CD8-positive, alpha-beta T cell (primary cell): ENCODE measurements at places on chromosomes 11 and 22.

- no peak for DNase-seq
Measured at GRCh38 chr11:71186806-71187205, 65.6 kb downstream of the SHANK2 start.

- no peak for DNase-seq
Measured at GRCh38 chr22:27720860-27721259, 80.7 kb downstream of the MN1 start.

DNA sequence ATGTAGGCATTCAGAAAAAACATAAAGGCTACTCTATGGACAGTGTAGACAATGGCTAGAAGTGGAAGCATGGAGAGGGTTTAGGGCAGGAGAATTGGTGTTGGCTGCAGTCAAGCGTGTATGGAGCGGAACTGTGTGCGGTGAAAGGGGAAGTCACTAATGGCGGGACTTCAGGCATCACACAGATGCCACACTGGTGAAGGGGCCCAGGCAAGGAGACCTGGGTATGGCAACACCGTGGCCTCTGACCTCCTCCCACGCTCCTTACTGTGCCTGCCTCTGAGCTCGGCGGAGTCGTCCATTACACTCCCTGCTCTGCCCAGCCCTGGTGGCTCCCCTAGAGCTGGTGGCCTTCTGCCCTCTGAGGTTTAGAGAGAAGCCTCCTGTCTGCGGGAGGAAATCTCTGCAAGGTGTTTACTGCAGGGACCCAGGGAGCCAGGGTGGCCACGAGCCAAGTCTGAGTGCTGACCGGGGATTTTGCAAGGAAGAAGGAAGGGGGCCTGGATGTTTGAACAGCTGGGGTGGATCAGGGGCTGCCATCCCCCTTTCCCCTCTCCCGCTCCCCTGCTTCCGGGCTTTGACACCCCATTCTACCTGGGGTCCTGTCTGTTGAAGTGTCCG is 75.1 kb upstream of the TSPAN18 start:
- no peak for DNase-seq

- no peak for DNase-seq
Measured at GRCh38 chr11:130122141-130122575, 37.4 kb upstream of the ST14 start.

DNA sequence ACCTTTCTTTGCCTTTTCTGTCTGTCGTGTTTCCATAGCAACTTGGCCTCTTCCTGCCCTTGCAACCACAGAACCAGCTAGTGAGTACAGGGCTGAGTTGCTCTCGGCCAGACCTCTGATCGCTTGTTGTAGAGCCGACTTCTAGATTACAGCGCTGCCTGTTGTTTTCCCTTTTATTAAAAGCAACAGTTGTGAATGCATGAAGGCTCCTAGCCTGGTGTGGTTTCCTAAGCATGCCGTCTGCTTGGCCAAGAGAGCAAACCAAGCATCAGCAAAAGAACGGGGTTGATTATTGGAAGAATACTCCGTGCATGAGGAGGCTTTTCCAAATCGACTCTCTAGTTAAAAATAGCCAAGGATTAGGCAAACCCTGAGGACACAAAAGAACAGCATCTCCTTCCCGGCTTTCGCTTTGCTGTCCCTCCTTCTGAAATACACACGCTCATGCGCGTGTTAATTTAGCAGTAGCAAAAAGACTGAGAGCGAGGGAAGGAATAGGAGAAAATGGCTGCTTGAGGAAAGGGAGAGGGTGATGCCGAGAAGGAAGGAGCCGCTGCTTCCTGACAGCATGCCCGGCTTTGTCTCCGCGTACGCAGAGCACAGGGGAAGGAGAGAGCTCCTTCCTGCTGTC is 71.5 kb upstream of the TTC12 start:
- no peak for DNase-seq

DNA sequence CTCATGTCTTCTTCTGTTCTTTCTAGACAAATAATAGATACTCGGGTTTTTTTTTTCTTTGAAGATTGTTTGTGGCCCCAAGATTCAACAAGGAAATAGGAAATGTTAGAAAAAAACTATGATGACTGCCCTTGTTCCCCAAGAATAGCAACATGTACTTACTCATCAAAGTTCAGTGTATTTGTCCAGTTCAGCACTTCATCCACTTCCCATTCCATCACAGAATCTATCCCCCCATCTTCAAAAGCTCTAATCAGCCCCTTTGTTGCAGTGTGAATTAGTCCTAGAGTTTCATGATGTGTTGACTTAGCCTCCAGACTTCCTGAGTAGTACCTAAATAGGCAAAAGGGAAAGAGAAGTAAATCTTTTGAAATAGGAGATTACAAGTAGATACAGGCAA is 74.3 kb downstream of the C11orf65 start:
- DNase-seq: no peak

GRCh38 chr11:62498492-62499286 is 47.9 kb downstream of the AHNAK start:
- DNase-seq: no peak

GRCh38 chr11:125990244-125990643 is 44.4 kb downstream of the VSIG10L2 start:
- DNase-seq: no peak

GRCh38 chr22:43085658-43086606 is 3.3 kb downstream of the TTLL1 start:
- DNase-seq: peak; percentile 12

GRCh38 chr22:25367756-25368155 is 148.3 kb downstream of the CRYBB2 start:
- no peak for DNase-seq

- no peak for DNase-seq
Measured at GRCh38 chr11:32184041-32184722, 93.3 kb downstream of the RCN1 start.

GRCh38 chr11:68090706-68091105 is 30.5 kb downstream of the CHKA start:
- DNase-seq: no peak

DNA sequence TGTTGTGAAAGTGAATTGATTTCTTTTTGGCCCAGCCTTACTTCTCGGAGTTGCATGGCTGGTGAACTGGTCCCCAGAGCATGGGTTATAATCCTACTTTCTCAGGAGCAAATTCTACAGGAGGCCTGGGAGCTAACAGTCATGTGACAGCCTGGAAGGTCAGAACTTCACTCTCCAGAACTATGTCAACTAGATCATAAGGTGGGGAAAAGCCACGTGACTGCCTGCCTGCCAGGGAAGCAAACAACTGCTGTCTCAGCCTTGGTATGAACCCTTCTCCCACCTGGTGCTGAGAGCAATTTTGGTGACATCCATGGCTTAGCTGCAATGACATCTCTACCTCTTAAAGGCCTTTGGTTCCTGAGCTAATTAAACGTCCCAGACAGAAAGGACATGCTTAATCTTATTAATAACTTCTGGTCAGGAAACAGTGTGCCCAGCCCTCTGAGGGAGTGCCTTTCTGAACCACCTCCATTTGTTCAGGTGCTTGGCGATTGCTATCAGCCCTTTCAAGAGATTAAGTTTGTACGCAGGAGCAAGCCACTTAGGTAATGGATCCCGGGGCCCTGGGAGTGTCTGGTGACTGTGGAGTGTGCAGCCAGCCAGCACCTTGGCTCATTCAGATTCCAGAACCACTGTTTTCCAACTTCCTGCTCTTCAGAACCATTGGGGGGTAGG is 1.4 kb upstream of the CREB3L1 start:
- no peak for DNase-seq

- DNase-seq: no peak
Measured at GRCh38 chr11:2863276-2863618, 22.3 kb downstream of the CDKN1C start.

GRCh38 chr11:19853920-19854319 is 141.3 kb downstream of the NAV2 start:
- no peak for DNase-seq

DNA sequence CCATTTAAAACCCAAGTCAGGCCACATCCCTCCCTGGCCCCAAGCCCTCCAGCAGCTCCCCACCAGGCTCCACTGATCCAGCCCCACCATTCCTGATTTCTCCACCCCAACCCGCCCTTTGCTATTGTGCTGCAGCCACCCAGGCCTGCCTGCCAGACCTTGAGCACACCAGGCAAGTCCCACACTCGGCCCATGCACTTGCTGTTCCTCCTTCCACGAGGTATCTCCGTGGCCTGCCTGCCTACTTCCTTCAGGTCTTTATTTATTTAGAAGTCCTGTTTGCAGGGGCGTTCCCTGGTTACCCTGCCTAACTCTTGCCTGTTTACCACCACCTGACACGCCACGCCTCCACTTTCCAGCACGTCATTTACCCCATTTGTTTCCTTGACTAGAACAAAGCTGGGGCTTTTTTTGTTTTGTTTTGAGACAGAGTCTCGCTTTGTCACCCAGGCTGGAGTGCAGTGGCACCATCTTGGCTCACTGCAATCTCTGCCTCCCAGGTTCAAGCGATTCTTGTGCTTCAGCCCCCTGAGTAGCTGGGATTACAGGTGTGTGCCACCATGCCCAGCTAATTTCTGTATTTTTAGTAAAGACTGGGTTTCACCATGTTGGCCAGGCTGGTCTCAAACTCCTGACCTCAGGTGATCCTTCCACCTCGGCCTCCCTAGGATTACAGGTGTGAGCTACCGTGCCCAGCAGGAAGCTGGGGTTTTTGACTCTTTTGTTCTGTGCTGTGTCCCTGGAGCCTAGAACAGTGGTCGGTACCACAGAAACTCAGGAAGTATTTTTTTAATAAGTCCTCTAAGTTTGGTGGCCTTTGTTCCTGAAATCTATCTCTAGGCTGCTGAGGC is 6.7 kb downstream of the CENPM start:
- DNase-seq: peak; percentile 84

GRCh38 chr11:79059141-79059540 is 381.7 kb downstream of the TENM4 start:
- no peak for DNase-seq

DNA sequence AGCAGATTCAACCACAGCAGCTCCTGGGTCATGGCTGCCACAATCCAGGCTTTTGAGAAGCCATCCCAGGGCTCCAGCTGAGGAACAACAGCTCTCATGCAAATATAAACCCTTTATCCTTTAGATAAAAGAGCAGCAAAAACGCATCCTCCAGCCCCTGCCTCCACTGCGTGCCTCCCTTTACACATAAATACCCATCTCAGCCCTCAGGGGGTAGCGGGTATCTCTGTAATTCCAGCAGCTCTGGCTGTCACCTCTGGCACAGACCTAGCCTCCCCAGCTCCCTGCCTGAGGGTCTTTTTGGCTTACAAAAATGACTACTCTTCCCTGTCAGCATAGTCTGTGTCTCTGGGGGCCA is 21.6 kb downstream of the LMO1 start:
- no peak for DNase-seq

DNA sequence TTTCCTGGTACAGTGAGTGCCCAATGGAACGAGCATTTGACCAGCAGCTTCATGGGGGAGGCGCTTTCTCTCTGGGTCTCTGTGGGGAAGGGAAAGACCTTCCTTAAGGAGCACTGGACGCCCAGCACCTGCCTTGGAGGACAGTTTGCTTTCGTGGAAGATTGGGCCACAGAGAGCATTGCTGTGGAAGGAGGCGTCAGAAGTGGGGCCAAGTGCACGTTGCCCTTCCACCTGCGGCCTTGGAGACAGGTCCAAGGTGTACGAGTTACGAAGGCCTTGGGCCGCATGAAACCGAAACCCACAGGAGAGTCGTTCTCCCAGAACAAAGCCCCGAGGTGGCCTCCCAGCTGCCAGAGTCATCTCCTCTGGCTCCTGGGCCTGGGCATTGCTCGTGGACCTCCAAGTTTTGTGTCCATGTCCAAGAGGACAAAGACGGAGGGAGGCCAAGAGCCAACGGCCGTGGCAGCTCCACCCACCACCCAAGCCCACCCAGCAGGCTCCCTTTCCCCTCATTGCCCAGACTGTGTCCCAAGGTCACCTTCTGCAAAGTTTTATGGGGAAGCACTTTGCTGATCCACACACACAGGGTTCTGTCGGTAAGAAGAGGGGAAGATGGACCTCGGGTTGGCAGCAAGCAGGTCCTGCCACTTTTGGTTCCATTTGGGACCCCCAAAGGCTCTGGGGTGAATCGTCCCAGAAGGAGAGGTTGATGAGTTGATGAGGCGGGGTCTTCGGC is 5.8 kb upstream of the NLRP6 start:
- peak; percentile 45 for DNase-seq

DNA sequence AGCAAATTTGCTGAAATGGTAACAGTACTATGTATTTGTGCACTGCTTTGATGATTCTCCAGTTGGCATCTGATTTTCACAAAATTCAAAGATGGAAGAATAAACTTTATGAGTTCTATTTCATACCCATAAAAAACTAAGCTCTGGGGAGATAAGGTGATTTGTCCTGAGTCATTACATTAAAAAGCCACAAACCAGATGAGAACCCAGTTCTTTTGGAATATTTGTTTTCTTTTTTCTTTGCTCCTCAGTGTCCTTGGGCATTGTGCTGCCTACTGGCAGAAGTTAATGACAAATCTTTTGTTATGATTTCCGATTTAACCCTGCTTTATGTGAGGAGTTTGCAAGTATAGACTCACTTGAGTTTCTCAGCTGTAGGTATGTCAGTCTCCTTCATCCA is 45.4 kb upstream of the AMOTL1 start:
- DNase-seq: no peak

DNA sequence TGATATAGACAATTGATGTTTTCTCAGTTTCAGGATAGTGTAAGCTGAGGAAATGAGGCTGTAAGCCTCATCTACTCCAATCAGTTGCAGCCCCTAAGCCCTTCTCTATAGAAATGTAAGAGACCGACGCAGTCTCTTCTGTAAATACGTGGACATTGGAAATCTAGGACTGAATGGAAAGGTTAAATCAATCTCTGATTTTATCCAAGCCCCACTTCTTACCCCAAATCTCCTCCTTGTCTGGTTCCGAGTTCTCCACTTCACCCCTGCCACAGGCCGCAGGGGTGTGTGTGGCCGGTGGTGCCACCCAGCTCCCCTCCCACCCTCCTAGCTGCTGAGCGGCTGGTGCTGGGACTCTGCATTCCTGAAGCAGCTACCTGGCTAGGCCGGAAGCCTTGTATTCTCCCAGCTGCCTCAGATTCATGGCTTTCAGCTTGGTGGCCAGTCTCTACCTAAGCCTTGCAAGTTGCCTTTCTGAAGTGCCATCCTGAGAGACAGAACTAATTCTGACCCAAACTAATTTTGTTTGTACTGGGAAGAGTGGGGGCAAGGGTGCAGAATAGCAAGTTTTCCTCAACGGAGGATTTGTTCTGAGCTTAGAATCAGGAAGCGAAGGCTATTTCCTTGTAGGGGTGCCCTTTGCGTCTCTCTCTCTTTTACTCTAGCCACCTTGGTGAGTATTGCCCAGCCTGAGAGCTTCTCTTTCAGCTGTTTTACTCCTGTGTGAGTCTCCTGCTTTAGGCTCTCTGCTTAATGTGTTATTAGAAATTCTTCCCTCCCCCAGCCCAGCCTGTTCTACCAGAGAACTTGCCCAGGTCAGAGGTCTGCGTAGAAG is 749 bp downstream of the VWA5A start:
- peak; percentile 3 for DNase-seq

- DNase-seq: no peak
Measured at GRCh38 chr22:19014886-19015285, 78.8 kb upstream of the PRODH start.

GRCh38 chr22:49062155-49062801 is 765.4 kb downstream of the BRD1 start:
- no peak for DNase-seq

GRCh38 chr11:30423886-30424285 is 101.0 kb downstream of the ARL14EP start:
- DNase-seq: no peak
